ENCODE measurements at places on chromosomes 7 and 10.

DNA sequence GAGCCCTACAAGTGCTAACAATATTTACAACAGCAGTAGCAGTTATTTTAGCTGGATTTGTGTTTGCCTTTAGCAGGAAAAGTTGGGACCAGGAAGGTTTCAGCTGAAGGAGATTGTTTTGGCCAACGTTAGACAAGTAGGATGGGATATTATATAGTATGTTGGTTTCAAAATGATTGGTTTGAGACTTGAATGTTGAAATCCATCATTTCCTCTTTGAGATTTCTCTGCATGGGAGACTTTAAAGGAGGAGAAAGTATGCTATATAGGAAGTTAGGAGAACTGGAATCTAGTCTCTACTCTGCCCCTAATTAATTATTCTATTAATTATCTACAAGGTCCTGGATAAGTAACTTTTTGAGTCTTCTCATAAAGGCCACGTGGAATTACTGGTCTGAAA, 263.8 kb downstream of the PTEN start:
- no peak for DNase-seq

DNA sequence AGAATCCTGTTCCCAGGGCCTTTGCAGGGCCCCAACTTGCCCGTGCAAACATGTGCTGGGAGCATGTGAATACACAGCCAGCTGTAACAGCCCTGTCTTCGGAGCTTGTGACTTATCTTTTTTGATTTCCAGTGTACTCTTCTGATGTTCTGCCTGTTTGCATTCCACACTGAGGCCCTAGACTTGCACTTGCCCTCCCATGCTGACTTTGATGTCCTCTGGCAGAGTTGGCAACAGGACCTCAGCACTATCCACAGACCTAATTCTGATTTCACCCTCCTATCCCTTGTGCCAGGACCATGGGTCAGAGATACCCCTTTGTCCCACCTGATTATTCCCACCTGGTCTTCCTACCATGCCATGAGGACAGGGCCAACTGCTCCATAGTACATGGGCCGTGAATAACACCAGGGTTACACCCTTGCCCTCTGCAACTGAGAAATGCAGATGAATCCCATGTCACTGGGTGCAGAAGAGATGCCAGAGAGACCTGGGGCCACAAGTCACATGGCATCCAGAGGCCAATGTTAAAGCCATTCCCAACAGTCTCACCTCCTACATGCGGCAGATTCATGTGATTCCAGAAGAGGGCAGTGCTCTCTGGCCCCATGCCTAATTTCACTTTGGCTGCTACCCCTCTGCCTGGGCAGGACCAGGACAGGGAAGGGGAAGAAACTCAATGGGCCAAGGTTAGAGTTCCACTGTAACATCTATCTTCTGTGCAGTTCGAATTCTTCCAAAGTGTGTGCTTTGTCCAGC, 43.0 kb downstream of the SCRN1 start:
- no peak for DNase-seq

- DNase-seq = no peak
Measured at GRCh38 chr10:91082447-91082846, 138.0 kb upstream of the PCGF5 start.

DNA sequence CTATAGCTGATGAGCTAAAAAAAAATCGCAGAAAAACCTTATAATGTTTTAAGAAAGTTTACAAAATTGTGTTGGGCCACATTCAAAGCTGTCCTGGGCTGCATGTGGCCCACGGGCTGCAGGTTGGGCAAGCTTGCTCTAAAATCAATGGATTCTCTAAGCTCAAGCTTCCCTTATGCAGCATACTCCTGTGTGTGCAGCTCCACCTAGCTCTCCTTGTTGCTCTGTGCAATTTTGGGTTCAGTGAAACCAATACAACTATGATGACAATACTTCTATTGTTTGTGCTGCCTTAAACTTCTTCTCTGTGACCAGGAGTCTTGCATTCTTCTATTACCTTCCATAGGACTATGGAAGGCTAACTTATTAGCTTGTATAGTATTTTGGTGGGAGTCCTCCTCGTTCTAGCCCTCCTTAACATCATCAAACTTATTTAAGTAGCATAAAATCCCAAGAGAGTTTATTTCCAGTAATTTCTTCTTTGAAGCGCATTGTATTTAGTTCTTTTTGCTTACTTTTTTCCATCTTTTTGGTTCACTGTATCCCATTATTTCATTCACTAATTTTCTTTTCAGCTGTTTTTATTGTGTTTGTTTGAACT, 170.9 kb upstream of the SMIM30 start:
- no peak for DNase-seq

GRCh38 chr7:23654508-23654907, 25.5 kb upstream of the FAM221A start:
- no peak for DNase-seq

DNA sequence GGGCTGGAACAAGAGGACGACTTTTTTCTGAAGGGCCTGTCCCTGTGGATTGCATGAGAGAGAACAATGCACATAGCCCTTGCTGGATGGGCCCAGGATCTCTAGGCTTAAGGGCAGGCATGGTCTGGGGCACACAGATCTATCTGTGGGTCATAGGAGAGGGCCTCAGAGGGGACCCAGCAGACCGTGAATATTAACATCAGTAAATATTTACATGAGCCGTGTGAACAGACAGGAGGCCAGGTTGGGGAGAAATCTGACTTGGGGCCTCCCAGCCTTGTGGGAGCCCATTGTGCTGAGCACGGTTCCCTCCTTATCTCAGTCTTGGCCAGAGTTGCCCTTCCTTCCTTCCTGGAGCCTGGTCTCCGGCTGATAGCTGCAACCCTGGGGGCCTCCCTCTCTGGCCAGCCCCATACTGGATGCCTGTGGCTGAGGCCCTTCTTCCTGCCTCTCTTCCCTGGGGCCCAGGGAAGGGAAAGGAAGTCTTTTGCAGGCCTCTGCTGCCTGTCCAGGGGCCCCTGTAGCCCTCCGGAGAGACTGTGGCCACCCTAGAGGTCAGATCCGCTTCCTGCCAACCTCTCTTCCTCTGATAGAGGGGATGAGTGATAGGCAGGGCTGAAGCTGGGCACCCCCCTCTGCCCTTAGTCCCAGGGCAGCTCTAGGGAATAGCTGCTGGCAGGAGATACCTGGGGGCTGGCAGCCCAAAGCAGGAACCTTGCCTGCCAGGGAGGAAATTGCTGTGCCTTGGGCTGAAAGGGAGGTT, 44.5 kb upstream of the TRIM8 start:
- no peak for DNase-seq

DNA sequence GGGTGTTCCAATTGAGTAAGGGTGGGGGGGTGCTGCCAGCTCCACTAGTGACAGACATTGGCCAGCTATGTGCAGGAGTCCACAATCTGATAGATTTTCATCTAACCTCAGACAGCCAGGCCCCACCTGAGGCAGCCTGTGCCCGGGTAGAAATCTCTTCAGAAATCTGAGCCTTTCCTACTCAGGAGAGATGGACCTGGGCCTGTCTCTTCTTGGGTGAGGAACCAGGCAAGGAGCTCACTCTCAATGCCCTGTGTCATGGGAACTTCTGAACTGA, 86.9 kb downstream of the UBE2H start:
- DNase-seq = no peak

Measured in CD4-positive, alpha-beta T cell treated with Interleukin-6 at 100 ng/mL for 8 hours (primary cell).